ENCODE measurements at places on chromosomes 2 and 18. TPM values are rescaled to one million over a fixed set of nuclear protein-coding genes. Genes with fewer than 3 reads are reported as not detected.

SATB2 gene
- 6.6 TPM for total RNA-seq

NAT8 gene
- total RNA-seq = not detected

GCA gene
- 32.6 TPM for total RNA-seq

GAD1 gene
- total RNA-seq = 25.1 TPM

SCN9A gene
- total RNA-seq = 20.1 TPM

GAL3ST2 gene
- total RNA-seq = 0.71 TPM

CDK15 gene
- 1.7 TPM for total RNA-seq

ALLC gene
- 0.77 TPM for total RNA-seq

RAB17 gene
- 0.99 TPM for total RNA-seq

TUBA4A gene
- total RNA-seq = 20.5 TPM

SPR gene
- total RNA-seq = 4.5 TPM

CDCA7 gene
- total RNA-seq = 10.7 TPM

DSG4 gene
- not detected for total RNA-seq

Data from camera-type eye (tissue), 1 donor.